ENCODE measurements at places on chromosomes 5 and 9. TPM values are rescaled to one million over a fixed set of nuclear protein-coding genes. Genes with fewer than 3 reads are reported as not detected.

The FOXD4 gene
- 0.48 TPM for total RNA-seq

The PCDHGB2 gene
- 5.1 TPM for total RNA-seq

The HNRNPK gene
- 436 TPM for total RNA-seq

The GPR150 gene
- total RNA-seq = 0.24 TPM

DNA sequence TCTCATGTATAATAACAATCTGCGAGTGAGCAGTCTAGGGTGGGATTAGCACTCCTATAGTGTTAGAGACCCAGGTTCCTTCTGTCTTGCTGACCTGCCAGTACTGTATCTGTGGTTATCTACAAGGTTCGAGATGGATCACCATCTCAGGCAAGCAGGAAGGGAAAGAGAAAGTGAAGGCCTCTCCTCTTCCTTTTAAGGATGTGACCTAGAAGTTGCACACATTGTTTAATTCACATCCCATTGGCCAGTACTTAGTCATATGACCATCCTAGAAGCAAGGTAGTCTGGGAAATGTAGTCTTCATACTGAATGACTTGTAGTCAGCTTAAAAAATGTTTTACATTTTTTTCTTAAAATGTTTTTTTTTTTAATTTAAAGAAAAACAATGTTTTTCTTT, 168.6 kb downstream of the CARTPT start:
- DNase-seq = no peak

GRCh38 chr9:96086936-96087571, 211.6 kb downstream of the ERCC6L2 start:
- DNase-seq = no peak

DNA sequence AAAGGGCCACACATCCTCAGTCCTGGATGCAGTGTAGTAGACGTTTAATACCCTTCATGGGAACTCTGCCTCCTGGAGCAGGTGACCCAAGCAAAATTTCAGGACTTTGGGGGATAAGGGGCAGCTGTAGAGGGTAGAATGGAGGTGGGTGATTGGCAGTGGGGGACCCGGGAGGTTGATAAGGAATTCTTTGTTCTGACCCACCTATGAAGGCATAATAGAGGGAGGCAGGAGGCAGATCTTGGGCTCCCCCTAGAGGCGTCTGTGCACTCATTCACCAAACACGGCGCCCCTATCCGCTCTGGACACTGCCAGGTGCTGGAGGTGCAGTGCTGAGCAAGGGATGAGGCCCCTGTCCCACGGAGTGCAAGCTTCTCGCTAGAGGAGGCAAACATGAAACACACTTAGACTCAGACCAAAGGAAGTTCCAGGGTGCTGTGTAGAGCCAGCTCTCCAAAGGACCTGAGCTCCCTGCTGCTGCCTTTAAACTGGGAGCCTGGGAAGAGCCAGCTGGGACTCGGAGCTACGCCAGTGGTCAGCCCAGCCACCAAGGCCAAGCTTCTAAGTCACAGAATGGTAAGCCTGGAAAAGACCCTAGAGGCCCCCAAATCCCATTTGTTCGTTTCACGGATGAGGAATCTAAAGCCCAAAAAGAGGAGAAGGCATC, 7.7 kb downstream of the IL17B start:
- no peak for DNase-seq

- DNase-seq = no peak
Observed at GRCh38 chr5:25009063-25009462, 364.3 kb upstream of the CDH10 start.

DNA sequence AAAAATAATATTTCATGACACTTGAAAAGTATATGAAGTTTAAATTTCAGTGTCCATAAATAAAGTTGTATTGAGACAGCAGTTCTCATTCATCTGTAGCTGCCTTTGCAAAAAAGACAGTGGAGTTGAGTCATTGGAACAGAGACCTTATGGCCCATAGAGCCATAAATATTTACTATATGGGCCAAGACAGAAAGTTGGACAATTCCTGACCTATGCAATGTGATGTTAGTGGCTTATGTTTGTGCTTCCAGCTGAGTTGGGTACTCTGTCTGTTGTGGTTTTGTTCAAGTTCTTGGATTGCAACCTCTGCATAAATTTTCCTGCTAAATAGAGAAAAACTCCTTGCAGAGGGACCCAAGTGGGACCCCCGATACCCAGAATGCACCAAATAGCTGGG, 69.8 kb downstream of the KCNIP1 start:
- no peak for DNase-seq

Measured in omental fat pad (tissue), 4 donors.